ENCODE measurements at places on chromosomes 5 and 9.

DNA sequence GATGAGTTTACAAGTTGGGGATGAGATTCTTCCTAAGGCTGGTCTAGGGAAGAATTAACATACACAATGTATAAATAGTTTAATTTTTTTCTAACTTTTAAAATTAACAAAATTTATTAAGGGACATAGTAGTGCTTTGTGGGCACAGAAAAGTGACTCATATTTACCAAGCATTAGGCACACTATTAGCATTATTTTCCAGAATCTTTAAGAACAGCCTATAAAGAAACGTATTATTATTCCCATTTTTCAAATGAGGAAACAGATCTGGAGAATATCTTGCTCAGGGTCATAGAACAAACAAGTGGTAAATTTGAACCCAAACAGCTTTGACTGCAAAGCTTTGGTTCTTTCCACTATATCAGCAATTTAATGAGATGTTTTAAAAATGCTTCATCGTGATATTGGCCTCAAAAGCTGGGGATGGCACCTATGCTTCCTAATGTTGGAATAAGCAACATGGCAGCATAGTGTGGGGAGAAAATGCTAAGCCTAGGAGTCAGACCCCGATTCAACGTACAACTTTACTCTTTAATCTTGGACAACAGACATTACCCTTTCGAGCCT lies 55.9 kb downstream of the ABCA1 start:
- DNase-seq: no peak

- no peak for DNase-seq
Measured at GRCh38 chr5:14491015-14491915, 90.3 kb upstream of the OTULINL start.

GRCh38 chr5:68274847-68275651 lies 59.5 kb downstream of the PIK3R1 start:
- no peak for DNase-seq

GRCh38 chr9:35828716-35829083 lies at the start of gene FAM221B:
FAM221B (minus strand) TSS chr9:35828732; CDS start chr9:35826161, 2,571 bp downstream.
- no peak for DNase-seq

- DNase-seq: no peak
Measured at GRCh38 chr5:1744393-1745122, 55.1 kb downstream of the MRPL36 start.

DNA sequence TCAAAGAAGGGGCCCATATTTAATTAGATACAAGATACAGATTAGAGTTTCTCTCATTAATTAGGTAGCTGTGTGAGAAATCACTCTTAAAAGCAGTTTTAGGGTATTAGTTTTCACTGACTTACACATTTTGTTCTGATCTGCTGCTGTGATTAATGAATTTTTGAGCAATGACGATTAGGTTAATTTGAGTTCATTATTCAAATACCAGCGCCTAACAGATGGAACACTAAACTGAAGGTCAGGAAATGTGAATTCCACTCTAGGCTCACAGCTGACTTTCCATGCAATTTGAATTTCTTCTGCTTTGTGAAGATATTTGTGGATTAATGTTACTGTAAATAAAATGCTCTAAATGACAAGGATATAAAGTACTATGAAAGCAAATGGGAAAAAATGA lies 380.6 kb downstream of the ADGRV1 start:
- DNase-seq: no peak

- DNase-seq: no peak
Measured at GRCh38 chr5:110735556-110735955, 3.3 kb upstream of the SLC25A46 start.

- peak; percentile 3 for DNase-seq
Measured at GRCh38 chr5:159310511-159310910, 19.8 kb downstream of the IL12B start.

- DNase-seq: no peak
Measured at GRCh38 chr9:4661165-4661564, 929 bp upstream of the PLPP6 start.

GRCh38 chr9:130689937-130690700 lies 3.5 kb upstream of the EXOSC2 start:
- DNase-seq: peak; percentile 47

GRCh38 chr5:6585168-6585567 lies 47.7 kb downstream of the NSUN2 start:
- no peak for DNase-seq

DNA sequence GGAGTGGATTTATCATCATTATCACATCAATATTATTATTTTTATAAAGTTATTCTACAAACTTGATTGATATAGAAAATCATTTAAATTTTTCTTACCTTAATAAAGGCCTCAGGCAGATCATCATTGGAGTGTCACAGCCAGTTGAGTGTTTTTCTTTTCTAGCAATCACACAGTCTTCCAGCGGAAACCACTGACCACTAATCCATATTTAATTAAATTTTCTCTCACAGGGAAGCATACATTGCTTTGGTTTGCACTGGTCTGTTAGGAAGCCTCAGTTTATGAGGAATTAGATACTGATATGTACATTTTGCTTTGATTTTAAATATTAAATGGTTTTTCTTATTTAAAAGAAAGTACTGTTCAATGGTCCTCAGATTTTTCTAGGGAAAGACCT lies 6.7 kb downstream of the SPZ1 start:
- DNase-seq: no peak

- DNase-seq: no peak
Measured at GRCh38 chr5:99129768-99130501, 201.1 kb upstream of the CHD1 start.

GRCh38 chr9:126490214-126490631 lies 123.5 kb upstream of the LMX1B start:
- peak; percentile 31 for DNase-seq

GRCh38 chr9:88923653-88924288 lies 67.5 kb upstream of the S1PR3 start:
- DNase-seq: no peak

- no peak for DNase-seq
Measured at GRCh38 chr9:133750982-133751649, 13.0 kb upstream of the SARDH start.

GRCh38 chr9:107929443-107929842 lies 439.9 kb upstream of the KLF4 start:
- no peak for DNase-seq

GRCh38 chr9:99556998-99557397 lies 264.7 kb upstream of the NR4A3 start:
- no peak for DNase-seq

- DNase-seq: no peak
Measured at GRCh38 chr5:115098041-115098702, 71.5 kb downstream of the TRIM36 start.

- no peak for DNase-seq
Measured at GRCh38 chr9:99150451-99151171, 45.7 kb downstream of the TGFBR1 start.

- DNase-seq: no peak
Measured at GRCh38 chr5:73858054-73858453, 232.1 kb downstream of the ARHGEF28 start.
